Fibroblast of skin of back (primary cell): ENCODE measurements at places on chromosomes 6 and 20.

DNA sequence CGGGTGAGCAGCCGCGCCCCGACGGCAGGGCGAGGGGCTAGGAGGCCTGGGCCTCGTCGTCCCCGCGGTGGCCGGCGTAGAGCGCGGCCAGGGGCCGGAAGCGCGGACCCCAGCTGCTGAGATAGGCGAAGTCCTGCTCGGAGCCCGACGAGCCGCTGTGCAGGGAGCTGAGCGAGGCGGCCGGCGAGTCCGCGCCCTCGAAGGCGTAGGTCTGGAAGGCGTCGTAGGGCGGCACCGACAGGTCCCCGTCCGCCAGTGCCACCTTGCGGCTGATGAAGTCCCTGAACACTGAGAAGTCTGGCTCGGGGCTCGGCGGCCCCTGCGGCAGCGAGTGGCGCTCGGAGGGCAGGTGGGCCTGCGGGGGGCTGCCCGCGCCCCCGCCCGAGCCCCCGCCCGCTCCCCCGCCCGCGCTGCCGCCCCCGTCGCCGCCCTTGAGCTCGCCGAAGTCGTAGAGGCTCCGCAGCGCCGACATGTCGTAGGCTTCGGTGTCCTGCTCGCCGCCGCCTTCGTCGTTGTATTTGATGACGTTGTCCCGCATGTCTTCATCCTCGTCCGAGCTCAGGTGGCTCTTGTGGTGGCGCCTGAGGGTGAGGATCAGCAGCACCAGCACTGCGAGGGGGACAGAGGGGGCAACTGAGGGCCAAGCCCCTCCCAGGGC is 56.5 kb downstream of the CD40 start:
- DNase-seq, result peak; percentile 44

DNA sequence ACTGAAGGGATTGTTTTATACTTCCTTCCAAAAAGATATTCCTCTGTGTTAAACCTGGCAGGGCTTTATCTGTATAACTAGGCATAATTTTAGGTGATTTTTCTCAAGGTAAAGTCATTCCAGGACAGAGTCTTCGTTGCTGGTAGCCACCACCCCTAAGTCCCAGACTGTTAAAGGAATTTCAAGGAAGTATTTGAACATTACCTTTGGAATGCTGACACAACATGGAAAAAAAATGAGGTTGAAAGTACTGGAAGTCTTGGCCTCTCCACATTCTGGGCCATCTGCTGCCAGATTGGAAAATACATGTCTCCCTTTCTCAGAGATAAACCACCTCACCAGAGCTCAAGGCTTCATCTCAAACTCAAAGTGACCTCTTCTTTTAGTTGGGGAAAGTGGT is 27.0 kb upstream of the ETV7 start:
- peak; percentile 48 for DNase-seq

- DNase-seq, result no peak
Observed at GRCh38 chr6:99066044-99066443, 118.3 kb upstream of the FBXL4 start.

DNA sequence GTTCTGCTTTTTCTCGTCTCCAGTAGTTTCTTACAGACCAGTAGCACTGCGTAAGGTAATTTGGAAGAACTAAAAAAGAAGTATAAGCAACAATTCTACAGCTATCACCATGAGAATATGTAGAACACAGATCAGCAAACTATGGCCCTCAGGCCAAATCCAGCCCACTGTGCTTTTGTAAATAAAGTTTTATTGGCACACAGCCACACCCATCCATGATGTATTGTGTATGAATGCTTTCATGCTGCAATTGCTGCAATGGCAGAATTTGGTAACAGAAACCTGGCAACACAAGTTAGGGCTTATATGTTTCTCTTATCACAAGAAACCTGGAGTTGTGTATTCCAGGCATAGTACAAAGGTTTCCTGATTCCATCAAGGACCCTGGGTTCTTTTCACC is 386.8 kb upstream of the TSHZ2 start:
- DNase-seq, result no peak

GRCh38 chr6:34062815-34063214 is 83.1 kb downstream of the GRM4 start:
- no peak for DNase-seq

GRCh38 chr20:14888134-14888533 is 550.7 kb upstream of the FLRT3 start:
- no peak for DNase-seq

DNA sequence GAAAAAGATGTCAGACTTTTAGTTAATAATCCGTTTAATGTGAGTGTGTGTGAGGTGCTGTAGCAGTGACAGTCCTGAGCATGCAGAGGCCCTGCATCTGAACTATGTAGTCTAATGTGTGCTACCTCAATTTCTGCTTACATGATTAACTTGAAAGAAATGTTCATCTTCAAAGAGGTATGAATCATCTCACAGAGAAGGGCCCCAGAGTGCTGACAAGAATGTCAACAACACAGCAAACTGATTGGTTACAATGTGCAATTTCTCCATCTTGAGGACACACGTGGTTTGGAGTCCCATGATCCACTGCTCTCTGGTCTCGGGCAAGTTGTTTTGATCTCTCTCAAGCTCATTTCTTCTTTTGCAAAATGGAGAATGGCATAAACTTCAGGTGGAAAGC is 61.7 kb upstream of the EMILIN3 start:
- DNase-seq, result peak; percentile 41

DNA sequence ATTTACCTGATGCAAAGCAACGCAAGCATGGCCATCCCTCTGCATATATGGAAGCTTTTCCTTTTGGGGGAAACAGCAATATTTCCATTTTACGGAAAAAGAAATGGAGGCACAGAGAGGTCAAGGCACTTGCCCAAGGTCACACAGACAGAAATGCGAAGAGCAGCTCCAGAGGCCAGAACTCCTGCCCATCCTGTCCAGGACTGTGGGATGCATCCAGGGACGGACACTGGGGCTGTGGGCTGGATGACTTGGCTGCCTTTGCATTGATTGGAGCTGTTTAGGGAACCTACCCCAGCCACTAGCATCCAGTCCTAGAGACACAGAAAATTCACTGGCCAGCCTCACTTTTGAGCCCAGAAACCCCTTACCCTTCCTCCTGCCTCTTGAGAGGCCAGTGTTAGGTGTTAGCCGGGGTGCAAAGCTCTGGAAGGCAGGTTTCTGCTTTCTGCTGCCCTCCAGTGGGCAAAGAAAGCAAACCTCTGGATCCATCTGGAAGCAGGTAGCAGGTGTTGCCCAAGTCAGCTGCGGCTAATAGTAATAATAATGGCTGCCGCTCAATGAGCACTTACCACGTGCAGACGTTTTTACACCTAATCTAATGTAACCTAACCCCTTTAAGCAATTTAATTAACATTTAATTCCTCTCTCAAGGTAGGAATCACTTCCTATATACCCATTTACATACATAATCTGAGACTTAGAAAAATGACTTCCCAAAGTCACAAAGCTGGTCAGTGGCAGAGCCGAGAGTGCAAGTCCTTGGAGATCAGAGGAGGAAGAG is 31.7 kb upstream of the CCN5 start:
- peak; percentile 44 for DNase-seq

DNA sequence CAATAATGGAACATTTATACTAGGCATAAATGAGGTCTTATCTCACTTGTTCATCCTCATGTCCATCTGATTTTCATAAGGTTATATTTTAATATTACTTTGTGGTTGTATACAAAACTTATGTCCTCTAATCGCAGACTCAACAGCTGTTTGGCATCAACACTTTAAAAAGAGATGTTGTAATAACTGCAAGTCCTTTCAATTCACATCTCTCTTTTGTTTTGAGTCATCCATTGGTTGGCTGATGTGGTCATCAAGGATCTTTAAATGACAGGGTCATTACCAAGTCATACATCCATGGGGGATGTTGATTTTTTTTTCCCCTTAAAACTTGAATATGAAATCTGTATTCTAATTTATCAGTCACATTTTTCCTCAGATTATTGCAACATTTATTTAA is 299.4 kb upstream of the NRSN1 start:
- no peak for DNase-seq

GRCh38 chr6:117783279-117783678 is 108.0 kb downstream of the NUS1 start:
- DNase-seq, result no peak

DNA sequence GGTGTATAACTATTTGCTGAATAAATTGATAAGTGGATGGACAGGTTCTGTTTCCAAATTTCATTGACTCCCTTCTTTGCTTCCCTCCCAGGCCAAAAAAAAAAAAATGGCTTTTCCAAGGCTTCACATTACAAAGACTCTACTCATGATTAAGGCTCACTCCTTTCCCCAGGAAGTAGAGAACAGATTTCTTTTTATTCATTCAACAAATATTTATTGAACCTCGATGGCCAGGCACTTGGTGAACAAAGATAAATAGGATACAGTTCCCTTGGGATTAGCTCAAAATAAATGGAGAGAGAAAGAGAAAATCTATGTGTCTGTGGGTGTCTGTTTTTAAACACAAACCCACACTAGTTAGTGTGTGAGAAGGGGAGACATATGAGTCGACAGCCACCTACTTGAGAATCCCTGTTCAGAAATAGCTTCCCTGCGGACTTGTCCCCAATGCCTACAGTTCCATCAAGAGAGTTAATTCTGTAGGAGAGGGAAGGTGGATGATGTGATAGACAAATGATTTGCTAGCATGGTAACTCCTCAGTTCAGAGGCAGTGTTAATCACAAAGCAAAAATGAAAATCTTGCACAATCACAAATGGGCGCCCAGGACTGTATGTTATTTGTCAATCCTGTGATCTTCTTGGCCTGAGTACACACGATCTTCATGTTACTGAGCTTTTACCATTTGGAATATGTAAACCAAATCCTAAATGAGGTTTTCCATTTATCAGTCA is 20.3 kb downstream of the TRAF3IP2 start:
- peak; percentile 72 for DNase-seq

GRCh38 chr6:46325561-46326530 is 155.1 kb upstream of the ENPP5 start:
- DNase-seq, result peak; percentile 38

DNA sequence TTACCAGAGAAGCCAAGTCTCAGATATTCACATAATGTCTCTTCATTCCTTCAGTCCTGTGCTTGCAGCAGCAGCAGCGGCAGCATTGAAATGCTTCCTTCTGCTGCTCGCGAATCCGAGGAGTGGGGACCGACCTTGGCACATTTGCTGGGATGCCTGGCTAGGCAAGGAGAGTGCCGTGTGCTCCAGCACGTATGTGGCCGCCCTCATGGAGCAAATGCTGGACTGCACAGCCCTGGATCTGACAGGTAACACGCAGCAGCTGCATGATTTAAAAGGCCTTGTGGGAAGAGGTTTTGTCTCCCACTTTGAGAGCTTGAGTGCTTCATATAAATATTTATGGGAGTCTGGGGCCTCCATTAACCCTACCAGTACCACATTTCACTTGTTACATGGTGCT is 9.9 kb downstream of the MAFB start:
- no peak for DNase-seq

DNA sequence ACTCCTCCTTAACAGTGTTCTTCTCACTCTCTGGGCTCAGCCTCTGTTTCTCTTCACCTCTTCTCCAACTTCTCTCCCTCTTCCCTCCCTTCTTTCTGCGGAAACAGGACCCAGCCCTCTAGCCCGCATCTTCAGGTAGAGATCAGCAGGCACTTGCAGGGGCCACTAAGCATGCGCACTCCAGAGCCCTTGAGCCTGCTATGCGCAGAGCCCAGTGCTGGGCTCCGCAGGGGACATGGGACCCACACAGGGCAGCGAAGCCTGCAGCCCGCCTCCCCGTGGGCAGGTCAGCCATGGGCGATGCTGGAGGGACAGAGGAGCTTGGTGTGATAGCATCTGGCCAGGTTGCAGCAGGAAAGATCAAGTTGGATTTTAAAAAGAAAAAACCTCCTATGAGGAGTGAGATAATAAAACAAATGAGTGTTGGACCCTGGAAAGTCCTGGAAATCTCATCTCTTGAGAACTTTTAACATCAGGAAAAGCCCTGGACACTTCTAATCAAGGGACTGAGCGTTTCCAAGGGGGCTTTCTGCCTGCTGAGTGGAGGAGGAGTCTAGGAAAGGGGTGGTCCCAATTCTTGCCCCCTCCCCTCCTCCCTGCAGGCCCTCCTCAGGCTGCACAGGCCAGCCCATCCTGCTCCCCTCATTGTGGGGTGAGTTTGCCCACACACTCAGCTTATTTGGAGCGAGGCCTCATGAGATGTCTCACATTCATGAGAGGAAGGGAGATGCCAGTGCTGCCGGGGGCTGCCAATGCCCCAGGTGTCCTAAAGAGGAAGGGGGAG is 71.9 kb downstream of the MDGA1 start:
- no peak for DNase-seq

GRCh38 chr6:157552820-157553485 is 172.0 kb downstream of the ZDHHC14 start:
- DNase-seq, result no peak

DNA sequence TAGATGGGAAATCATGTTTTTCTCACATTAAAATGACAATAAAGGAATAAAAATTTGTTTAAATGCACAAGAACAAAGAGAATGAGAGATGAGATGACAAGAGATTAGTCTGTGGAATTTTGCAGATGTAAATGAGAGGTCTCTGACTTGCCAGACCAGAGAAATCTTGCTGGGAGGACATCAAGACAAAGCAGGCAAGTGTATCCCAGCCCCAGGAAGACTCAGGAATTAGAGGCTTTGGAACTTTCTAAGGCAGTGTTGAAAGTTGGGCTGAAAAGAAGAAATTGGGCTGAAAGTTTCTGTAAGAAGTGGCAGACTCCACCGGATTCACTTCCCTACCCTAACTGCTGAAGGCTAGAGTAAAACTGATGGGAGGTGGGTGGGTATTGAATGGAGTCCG is 54.6 kb downstream of the AFDN start:
- DNase-seq, result no peak

- DNase-seq, result no peak
Observed at GRCh38 chr6:133637874-133638273, 251.0 kb upstream of the TCF21 start.

- peak; percentile 25 for DNase-seq
Observed at GRCh38 chr6:148221196-148221979, 121.2 kb upstream of the SASH1 start.

DNA sequence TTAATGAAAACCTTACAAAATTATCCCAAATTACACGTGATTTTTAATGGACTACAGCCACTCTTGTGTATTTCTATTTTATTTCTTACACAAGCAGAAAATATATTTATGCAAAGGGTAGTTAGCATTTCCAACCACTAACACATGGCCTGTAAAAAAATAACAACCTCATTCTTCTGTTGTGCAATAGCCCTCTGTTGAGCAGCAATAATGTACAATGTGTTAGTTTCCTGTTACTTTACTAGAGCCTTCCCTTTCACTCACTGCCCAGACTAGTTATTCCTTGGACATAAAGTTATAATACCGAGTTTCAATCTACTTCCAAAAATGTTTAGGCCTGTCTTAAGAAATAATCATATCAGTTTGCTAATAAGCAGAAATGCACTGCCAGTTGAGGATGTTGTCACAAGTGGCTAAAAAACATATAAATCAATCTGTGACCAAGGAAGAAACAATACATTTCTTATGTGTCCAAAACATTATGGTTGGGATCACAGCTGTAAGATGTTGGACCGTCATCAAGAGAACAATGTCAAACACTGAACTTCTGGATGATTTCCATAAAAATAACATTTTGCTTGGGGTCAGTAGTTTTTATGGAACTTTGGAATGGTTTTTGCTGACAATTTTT is 73.6 kb upstream of the RNF146 start:
- peak; percentile 34 for DNase-seq

GRCh38 chr6:106192824-106193223 is 106.7 kb downstream of the PRDM1 start:
- DNase-seq, result peak; percentile 57

GRCh38 chr20:59782986-59783640 is 150.3 kb downstream of the SYCP2 start:
- DNase-seq, result peak; percentile 36
